Activated CD4-positive, alpha-beta T cell treated with anti-CD3 and anti-CD28 coated beads, Interleukin-2, amount 10 ng/mL, durations not matched to agents 7 days and 5 days (primary cell): ENCODE measurements at places on chromosomes 4 and X. TPM values are rescaled to one million over a fixed set of nuclear protein-coding genes. Genes with fewer than 3 reads are reported as not detected.

The SPANXA1 gene
- not detected for total RNA-seq

The NAT8L gene
- not detected for total RNA-seq

The ANKRD50 gene
- total RNA-seq: 0.40 TPM

- peak; percentile 19 for DNase-seq
Observed at GRCh38 chrX:118823263-118824172, at the start of gene ZCCHC12. Gene ZCCHC12 (plus strand): TSS chrX:118823824. CDS start chrX:118825245, 1,421 bp downstream.
